ENCODE measurements at places on chromosomes 12 and 14.

- peak; percentile 77 for DNase-seq
Observed at GRCh38 chr12:27821259-27821973, 41.4 kb upstream of the MANSC4 start.

DNA sequence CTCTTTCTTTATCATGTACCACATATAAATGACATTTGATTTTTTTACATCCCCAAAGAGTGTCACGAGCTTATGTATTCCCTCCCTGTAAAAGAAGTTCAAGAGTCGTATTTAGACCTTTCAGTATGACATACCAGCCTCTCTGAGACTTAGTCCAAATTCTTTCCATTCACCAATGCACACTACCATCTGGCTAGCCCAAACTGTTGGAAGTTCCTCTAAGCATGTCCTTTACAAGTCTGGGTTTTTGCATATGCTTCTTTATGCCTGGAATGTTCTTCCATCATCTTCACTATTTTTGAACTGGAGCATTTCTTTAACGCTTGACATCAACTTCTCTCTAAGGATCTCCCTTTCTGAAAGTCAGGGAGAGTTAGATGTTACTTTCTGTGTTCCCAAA, 68.5 kb upstream of the RGS6 start:
- no peak for DNase-seq

- no peak for DNase-seq
Observed at GRCh38 chr12:67014642-67015041, 254.5 kb upstream of the CAND1 start.

GRCh38 chr14:51035611-51036192, 59.2 kb downstream of the TRIM9 start:
- peak; percentile 11 for DNase-seq

GRCh38 chr12:7681535-7681934, 14.0 kb downstream of the GDF3 start:
- DNase-seq: no peak

DNA sequence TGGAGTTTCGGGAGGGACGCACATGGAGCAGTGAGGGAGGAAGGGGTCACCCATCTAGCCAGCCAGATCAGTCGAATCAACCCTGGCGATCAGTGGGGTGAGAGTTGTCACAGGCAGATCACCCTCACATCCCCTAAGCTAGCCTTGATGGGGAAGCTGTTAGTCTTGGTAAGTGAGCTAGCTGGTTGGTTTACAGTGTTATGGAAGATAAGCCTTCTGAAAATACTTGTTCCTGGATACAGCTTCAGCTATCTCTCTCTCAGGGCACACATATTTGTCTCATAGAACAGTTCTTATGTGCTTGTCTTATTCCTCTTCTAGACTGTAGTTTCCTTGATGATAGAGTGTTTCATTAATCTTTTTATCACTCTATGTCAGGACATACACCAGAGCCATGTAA, 26.2 kb upstream of the MANSC4 start:
- DNase-seq: no peak

DNA sequence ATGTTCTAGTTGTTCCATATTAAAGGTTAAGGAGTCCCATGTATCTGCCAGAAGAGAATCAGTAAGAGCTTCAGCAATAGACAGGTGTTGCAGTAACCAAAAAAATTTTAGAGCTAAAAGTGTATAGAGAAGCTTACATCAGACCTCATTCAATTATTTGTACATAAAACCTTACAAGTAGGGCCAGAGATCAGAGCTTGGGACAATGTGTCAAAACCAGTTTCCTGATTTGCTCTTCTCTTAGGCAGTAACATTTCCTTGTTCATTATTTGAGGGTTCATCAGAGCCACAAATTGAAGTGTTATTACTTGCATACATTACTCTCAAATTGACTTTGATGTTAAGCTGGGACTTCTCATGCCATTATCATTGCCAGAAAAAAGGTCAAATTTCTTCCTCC, 55.5 kb upstream of the ATXN7L3B start:
- no peak for DNase-seq

- DNase-seq: no peak
Observed at GRCh38 chr12:5280086-5280485, 151.8 kb upstream of the NTF3 start.

- DNase-seq: no peak
Observed at GRCh38 chr14:53861781-53862180, 94.8 kb downstream of the BMP4 start.

- DNase-seq: peak; percentile 38
Observed at GRCh38 chr14:100822532-100823296, 3.2 kb upstream of the MEG3 start.

DNA sequence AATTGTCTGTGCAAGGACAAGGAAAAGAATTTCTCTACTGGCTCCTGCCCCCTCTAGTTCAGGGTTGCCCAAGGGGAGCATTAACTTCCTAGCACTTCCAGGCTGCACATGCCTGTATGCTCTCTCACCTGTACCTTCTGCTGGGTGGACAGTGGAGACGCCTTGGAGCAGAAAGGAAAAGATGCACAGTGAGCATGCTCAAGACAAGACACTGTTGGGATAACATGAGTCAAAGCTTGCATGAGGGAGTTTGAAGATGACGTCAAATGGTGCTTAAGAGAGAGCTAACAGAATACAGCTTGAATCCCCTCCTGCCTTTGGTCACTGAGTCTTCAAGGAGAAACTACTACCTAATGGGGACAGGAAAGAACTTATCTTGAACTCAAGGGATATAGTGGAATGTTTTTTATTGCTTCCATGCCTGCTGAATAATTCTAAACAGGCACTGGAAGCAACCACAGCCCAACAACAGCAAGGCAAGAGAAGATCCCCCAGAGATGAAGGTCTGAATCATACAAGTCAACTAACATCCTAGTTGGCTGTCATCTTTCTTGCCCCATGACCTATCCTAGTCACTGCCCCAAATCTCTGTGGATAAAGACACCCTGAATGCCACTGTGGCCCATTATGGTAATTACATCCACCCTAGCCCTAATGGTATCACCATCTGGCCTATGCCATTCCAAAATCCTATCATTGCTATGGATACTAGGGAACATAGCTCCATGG, 23.5 kb downstream of the RPS6KA5 start:
- DNase-seq: no peak

DNA sequence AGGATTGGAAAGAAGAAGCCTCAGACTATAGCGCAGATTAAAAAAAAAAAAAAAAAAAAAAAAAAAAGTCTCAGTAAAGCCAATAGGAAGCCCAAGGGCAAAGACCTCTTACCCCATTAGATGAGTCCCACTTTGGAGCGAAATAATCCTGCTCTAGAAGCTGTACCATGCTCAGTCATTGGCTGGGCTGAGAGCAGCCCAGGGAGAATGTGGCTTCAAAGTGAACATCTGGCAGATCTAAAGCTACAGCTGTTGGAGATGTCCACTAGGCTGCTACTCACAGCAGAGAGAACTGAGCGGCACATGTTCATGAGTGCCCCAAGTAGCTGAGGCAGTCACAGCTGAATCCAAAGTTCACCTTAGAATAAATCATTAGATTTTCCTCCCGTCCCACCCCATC, 560.9 kb downstream of the MED13L start:
- DNase-seq: no peak

DNA sequence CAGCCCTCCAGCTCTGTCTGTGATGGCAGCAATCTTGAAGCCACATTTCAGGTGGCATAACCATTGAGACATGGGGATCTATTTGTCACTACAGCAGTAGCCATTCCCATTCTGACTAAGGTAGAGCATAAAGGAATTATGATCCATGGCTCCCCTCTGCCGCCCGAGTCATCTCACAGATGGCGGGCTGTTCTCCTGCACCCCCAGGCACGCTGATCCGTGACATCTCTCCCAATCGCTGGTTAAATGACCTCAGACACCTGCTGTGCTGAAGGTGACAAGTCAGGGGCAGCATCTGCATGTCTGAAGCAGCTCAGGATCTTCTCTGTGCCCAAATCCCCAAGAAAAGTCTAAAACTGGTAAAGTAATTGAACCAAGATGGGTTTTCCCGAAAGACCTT, 124.3 kb downstream of the ZFP36L1 start:
- DNase-seq: no peak

DNA sequence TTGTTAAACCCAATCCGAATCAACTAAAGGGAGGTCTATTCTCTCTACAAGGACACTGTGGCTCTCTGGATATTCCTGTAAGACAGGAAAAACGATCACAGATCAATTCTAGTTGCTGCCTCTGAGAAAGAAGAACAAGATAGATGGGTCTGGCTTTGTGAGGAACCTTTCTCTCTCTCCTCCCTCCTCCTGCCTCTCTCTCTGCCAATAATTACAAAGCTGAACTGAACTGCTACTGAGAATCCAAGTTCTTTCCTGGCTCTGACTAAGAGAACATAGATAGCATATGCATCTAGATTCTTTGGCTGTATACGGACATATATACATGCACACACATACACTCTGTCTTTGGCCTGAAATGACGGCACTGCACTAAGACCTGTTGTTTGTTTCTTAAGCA, 27.6 kb downstream of the ETV6 start:
- DNase-seq: no peak

DNA sequence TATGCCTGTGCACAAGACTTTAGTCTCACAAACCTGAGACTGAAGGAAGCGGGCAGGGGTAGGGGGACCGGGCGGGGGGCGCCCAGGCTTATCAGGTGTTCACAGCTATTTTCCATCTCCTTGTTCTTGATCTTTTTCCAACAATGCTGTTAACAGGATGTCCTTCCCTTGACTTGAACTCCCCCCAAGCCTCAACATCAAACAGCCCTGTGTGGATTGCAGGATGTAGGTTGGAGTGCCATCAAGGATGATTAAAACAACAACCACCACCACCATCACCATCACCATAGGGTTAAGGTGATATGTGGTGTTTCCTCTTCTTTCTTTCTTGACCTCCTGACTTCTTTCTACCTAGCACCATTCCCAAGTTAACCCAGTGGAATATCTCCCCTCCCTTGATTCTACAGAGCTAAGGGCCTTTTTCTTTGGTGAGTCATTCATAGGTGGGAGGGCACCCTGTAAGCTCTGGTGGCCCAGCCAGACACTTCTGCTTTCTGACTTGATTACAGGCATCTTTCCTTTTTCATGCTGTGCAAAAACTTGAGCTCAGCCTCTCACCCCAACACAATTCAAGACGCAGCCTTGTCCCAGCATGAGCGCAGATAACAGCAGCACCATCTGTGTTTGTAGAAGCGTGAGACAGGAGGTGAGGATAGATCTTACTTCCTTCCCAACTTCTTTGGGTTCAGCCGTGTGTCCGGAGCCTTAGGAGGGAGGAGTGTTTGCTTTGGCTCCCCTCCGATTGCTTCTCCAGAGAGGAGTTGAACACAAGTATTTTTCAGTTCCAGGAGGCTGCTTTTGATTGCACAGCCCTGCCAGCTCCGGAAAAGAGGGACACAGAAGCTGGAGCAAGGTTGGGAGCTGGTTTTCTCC, 26.8 kb downstream of the FLVCR2 start:
- no peak for DNase-seq

GRCh38 chr14:50038398-50039119, 77.8 kb downstream of the VCPKMT start:
- DNase-seq: peak; percentile 87

- DNase-seq: no peak
Observed at GRCh38 chr12:42963988-42964387, 374.4 kb upstream of the PRICKLE1 start.

GRCh38 chr12:89370850-89371249, 18.5 kb upstream of the DUSP6 start:
- peak; percentile 81 for DNase-seq

DNA sequence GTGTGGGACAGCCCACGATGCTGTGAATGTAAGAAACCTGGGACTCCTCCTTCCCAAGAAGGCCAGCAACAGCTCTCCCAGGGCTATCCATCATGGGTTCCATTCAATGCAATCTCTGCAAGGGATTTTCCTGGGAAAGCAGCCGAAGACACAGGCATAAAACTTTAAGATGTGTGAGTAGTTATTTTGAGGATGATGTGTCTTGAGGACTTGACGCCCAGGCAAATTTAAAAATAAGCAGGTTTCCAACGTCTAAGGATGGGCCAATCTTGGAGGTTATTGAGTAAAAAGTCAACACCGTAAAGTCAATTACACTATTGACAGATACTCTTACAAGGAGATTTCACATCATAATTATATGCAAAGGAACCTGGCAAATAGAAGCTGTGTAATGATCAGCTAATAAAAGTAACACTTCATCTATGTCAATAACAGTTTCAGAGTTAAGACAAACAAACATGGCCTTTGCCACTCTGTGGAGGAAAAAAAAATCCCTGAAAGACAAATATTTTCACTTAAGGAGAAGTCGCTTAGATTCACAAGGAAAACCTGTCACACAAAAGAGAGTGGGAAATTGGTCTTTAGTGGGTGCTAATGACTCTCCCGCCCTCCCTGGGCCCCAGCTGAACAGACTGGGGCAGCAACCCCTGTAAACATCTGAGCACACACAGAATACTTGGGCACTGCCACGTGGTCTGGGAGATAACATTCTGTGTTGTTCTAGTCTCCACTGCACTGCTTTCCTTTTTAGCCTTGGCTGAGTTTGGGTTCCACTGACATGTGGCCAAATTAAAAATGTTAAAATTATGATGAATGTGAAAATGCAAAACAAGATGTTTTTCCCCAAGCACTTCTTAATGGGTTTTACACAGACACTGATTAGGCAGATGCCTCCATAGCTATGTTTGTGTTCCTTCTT, 240.9 kb downstream of the FOXN3 start:
- no peak for DNase-seq

- DNase-seq: no peak
Observed at GRCh38 chr12:108128221-108129016, 669 bp upstream of the WSCD2 start.

DNA sequence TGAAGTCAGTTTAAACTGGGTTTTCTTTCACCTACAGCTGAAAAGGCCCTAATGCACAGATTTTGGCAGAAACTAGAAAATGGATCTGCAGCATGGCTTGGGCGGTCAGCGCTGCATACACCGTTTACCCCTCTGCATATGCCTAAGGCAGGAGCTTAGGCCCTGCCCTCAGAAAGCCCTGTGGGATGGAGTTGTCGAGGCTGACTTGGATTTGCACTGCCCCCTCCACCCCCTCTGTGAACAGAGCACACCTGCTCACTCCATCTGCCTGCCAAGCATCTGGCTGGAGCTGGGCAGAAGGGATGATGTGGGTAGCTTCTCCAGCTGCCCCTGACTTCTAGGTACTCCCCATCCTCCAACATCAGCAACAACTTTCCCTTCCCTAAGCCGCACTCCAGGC, 41.9 kb downstream of the TTC7B start:
- no peak for DNase-seq

GRCh38 chr12:91561958-91562325, 379.3 kb upstream of the DCN start:
- no peak for DNase-seq

GRCh38 chr14:47746986-47747385, 71.6 kb upstream of the MDGA2 start:
- no peak for DNase-seq

GRCh38 chr12:113755098-113755497, 211.0 kb downstream of the RBM19 start:
- no peak for DNase-seq

All from mesenchymal stem cell (in vitro differentiated cells and primary cell).